CD8-positive, alpha-beta memory T cell (primary cell): ENCODE measurements at places on chromosomes 3 and 15. TPM values are rescaled to one million over a fixed set of nuclear protein-coding genes. Genes with fewer than 3 reads are reported as not detected.

GRCh38 chr3:48819234-48820221, 28.1 kb downstream of the PRKAR2A start:
- peaks cover 4% of the 10 kb centered on the region for H3K4me1 ChIP-seq
- no peak for DNase-seq
- H3K4me3 ChIP-seq = no peak overlapping the region
- no peaks in the 10 kb centered on the region for H3K36me3 ChIP-seq
- no peaks in the 10 kb centered on the region for H3K27me3 ChIP-seq
- no peak overlapping the region for H3K27ac ChIP-seq

GRCh38 chr3:102183186-102183585, 251.6 kb upstream of the ZPLD1 start:
- no peak overlapping the region for H3K27ac ChIP-seq
- H3K4me3 ChIP-seq = no peak overlapping the region
- no peaks in the 10 kb centered on the region for H3K36me3 ChIP-seq
- DNase-seq = no peak
- peaks cover 6% of the 10 kb centered on the region for H3K4me1 ChIP-seq
- H3K27me3 ChIP-seq = no peaks in the 10 kb centered on the region

GRCh38 chr3:124915254-124915653, 19.3 kb downstream of the MUC13 start:
- no peak for DNase-seq
- H3K4me1 ChIP-seq = no peaks in the 10 kb centered on the region
- no peaks in the 10 kb centered on the region for H3K27me3 ChIP-seq
- no peaks in the 10 kb centered on the region for H3K36me3 ChIP-seq
- H3K27ac ChIP-seq = no peak overlapping the region

- no peaks in the 10 kb centered on the region for H3K36me3 ChIP-seq
- H3K27ac ChIP-seq = no peak overlapping the region
- no peak overlapping the region for H3K4me3 ChIP-seq
- DNase-seq = no peak
These were observed 219.2 kb downstream of the THSD4 start for GRCh38 chr15:71334434-71334833.

The RYK gene
- 23.0 TPM for total RNA-seq

- DNase-seq = no peak
- H3K27ac ChIP-seq = no peak overlapping the region
- H3K4me1 ChIP-seq = no peaks in the 10 kb centered on the region
- no peaks in the 10 kb centered on the region for H3K27me3 ChIP-seq
These were observed 367.5 kb downstream of the MECOM start for GRCh38 chr3:169295912-169296570.

GRCh38 chr3:168405288-168405687, 309.6 kb upstream of the GOLIM4 start:
- H3K27ac ChIP-seq = no peak overlapping the region
- H3K4me3 ChIP-seq = no peak overlapping the region
- no peaks in the 10 kb centered on the region for H3K27me3 ChIP-seq
- DNase-seq = no peak

DNA sequence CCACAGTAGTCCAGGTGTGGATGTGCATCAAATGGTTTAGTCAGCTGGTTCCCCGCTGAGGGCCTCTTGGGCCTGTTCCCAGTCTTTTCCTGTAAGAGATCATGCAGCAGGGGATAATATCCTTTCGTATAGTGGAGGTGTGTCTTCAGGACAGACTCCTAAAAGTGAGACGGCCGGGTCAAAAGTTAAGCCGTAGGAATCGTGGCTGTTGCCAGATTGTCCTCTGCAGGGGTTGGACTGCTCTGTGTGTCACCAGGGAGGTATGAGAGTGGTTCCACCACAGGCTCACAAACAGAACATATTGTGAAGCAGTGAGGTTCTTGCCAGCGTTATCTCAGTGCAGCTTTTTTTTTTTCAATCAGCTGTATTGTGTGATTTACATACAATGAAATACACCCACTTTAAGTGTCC, 95.0 kb downstream of the VGLL4 start:
- H3K36me3 ChIP-seq = no peaks in the 10 kb centered on the region
- no peak overlapping the region for H3K27ac ChIP-seq
- H3K4me1 ChIP-seq = no peaks in the 10 kb centered on the region
- DNase-seq = no peak
- H3K27me3 ChIP-seq = no peaks in the 10 kb centered on the region

- H3K4me3 ChIP-seq = no peak overlapping the region
- no peaks in the 10 kb centered on the region for H3K4me1 ChIP-seq
- H3K36me3 ChIP-seq = no peaks in the 10 kb centered on the region
- no peak for DNase-seq
- H3K27ac ChIP-seq = no peak overlapping the region
- H3K27me3 ChIP-seq = no peaks in the 10 kb centered on the region
These were observed 174.6 kb upstream of the NECTIN3 start for GRCh38 chr3:110897046-110897445.

DNA sequence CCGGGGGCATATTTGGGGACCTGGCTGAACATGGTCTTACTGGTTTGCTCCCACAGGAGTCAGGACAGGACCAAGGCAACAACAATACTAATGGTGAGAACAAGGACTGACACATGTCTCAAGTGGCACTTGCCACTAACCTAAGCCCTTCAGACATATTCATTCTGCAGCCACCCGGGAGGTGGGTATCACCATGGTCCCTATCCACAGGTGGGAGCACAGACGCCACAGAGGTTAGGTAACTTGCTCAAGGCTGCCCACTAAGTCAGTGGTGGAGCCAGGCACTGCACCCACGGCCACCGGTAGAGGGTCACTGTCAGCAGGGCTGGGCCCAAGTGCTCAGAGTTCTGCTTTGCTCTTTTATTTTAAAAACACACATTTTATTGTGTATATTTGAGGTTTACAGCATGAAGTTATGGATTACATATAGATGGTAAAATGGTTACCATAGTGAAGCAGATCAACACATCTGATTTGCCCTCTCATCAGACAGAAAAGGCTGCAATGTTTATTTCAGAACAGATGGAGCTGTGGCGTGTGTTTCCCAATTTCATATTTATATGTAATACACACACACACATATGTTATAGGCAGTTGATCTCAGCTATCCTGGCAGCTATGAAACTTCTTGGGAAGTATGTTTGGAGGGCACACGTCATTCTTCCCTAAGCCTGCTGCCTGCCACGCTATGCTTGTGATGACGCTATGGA, 30.0 kb upstream of the SLC41A3 start:
- no peaks in the 10 kb centered on the region for H3K27me3 ChIP-seq
- H3K4me1 ChIP-seq = no peaks in the 10 kb centered on the region
- no peak overlapping the region for H3K4me3 ChIP-seq
- peak; percentile 41 for DNase-seq
- no peak overlapping the region for H3K27ac ChIP-seq
